Activated CD8-positive, alpha-beta memory T cell treated with anti-CD3 and anti-CD28 coated beads for 4 hours (primary cell): ENCODE measurements at places on chromosomes 3 and 15.

DNA sequence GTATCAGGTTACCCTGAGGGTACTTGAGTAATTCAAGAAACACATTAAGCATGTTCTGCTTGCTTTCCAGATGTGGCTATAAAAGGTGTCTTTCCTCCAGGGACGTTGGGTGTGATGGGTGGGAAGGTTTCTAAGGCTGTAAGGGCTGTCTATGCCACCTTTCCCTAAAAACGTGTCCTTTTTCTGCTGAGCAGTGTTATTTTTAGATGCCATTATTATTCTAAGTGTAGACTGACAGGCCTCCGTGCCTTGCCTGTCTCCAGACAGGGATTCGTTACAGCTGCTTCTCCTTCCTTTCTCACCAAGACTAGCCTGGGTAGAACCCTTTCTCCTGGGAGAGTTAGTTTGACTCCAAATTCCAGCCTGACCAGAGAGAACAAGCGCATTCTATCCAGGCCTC lies 26.8 kb upstream of the RHO start:
- no peak for DNase-seq

GRCh38 chr3:142863010-142863817 lies 25.7 kb downstream of the PCOLCE2 start:
- no peak for DNase-seq

- no peak for DNase-seq
These were observed 3.9 kb downstream of the EPM2AIP1 start for GRCh38 chr3:36989005-36989404.

- no peak for DNase-seq
These were observed 56.1 kb upstream of the PLXNA1 start for GRCh38 chr3:126926684-126927400.

GRCh38 chr3:9690451-9691450 lies 12.9 kb upstream of the CPNE9 start:
- no peak for DNase-seq

GRCh38 chr3:146115619-146116018 lies 45.4 kb downstream of the PLOD2 start:
- DNase-seq = no peak

DNA sequence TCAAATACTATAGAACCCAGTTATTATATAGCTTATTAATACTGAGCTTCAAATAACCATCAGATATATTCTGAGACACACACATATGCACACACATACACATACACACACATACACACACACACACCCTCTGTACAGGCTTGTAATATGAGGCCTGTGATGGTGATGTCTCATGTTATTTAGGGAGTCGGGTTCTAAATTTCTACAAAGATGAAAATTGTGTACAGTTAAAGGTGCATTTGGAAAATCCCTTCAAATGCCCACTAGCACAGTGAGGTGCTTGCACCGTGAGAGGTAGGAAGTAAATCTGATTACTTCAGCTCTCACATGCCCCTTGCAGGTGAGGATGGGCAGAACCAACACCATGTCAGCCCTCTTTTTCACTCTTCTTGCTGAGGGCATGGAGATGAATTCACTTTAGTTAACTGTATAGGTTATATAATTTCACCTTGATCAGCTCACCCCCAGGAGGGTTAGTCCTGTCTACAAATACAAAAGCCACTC lies 294.5 kb upstream of the PROK2 start:
- no peak for DNase-seq

DNA sequence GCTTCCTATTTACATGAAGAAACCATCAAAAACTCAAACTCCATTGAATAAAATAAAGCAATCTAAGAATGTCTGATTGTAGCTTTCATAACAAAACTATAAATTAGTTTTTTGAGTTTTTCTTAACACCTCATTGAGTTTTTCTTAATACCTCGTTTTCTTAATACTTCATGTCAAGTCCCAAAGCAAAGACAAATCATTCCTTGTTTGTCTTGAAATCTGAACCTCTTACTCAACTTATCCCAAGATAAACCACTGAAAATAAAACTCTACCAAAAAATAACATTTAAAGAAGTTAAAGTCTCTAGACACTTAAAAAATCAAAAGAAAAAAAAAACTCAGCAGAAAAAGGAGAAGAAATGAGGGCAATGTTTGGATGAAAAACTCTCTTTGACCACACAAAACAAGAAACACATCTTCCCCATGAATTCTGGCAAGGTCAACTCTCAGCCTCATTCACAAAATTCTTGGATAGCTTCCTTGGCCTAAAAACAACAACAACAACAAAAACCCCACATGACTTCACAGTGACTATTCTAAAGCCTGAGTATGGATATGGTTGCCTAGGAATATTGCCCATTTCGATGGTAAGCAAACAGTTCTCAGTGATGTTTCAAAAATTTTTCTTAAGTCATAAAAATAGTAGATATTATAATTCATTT lies 38.2 kb downstream of the TMCC1 start:
- DNase-seq = no peak

DNA sequence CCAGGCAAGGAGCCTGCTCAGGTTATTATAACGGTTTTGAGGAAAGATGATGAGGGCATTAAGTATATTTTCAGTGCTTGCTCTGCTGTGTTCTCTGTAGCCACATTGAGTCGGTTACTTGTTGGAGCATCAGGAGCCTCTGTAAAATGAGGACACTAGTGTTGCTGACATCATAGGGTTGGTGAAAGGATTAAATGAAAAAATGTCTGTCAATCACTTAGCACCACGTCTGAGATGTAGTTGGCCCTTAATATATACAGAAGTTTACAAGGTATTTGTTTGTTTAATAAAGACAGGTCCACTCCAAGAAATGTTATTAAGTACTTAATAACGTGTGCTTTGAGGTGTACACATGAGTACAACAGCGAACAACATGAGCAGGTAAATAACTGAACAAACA lies 735 bp upstream of the SLC25A26 start:
- DNase-seq = no peak

DNA sequence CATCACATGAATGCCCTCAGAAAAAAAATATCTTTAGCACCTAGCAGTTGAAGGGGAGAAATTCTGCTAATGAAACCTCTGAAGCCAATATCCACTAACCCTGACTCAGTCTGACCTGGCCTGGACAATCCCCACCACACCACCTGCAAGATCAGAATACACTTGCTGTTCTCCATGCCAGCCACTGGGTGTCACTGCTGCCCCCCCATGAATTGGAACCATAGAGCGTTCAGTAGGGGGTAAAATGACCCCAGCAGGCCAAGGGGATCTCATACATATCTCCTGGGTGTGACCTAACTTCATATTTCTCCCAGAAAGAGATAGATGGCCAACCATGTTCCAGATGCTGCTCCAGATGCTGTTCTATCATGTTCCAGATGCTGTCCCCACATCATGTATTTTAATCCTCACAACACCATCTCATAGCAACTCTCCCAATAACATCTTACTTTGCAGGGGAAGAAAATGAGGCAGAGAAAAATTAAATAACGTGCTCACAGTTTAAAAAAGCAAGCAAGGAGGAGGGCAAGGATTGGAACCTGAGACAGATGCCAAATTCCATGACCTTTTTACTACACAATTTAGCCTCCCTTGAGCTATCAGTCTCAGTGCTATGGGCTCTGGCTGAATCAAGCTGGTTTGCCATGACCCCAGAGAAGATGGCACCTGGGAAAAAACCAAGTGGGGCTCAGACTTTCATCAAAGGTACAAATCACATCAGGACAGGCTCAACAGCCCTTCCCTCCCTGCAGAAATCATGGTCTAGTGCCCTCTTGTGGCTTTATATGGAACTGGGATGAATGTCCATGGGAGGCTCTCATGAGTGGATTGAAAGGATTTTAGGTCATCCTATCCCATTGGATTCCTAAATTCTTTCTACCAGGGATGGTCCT lies 12.4 kb downstream of the NTRK3 start:
- no peak for DNase-seq

- no peak for DNase-seq
These were observed 16.7 kb upstream of the LCMT2 start for GRCh38 chr15:43347114-43347513.

- no peak for DNase-seq
These were observed 25.5 kb downstream of the SETD5 start for GRCh38 chr3:9422712-9423424.

DNA sequence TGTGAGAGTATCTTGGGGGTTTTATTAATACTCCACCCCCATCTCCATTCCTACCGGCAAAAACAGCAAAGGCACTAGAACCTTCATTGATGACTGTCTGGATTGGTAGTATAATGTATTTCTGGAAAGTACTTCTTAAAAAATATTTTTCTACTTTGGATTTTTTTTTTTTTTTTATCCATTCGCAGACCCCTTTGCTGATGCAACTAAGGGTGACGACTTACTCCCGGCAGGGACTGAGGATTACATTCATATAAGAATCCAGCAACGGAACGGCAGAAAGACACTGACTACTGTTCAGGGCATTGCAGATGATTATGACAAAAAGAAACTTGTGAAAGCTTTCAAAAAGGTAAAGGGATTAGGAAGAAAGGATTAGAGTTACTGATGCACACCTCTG lies 1.2 kb downstream of the EIF1B start:
- DNase-seq = no peak

GRCh38 chr3:146161663-146162002 lies 649 bp upstream of the PLOD2 start:
- no peak for DNase-seq

DNA sequence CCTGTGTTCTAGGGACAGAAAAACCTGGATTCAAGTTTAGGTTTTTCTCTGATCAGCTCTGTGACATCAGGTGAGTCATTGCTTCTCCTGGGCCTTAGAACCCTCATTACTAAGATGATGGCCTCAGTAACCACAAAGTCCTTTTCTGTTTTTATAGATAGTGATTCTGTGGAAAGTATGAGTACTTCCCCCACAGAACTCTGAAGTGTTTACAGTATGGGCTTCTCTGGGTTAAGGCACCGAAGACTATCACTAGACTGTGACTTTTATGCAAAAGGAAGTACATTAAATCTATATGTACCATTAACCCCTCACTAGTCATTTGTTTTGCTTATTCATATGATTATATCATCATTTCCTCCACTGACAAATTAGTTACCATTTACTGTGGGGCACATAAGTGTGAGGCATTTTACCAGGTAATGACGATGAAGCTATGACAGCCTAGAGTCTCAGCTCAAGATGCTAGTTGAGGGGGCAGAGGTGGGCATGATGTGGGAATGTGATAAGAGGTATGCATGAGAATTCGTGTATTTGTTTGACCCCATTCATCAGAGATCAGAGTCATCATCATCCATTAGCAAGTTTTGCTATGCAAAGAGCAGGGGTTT lies 15.0 kb upstream of the RORA start:
- no peak for DNase-seq

DNA sequence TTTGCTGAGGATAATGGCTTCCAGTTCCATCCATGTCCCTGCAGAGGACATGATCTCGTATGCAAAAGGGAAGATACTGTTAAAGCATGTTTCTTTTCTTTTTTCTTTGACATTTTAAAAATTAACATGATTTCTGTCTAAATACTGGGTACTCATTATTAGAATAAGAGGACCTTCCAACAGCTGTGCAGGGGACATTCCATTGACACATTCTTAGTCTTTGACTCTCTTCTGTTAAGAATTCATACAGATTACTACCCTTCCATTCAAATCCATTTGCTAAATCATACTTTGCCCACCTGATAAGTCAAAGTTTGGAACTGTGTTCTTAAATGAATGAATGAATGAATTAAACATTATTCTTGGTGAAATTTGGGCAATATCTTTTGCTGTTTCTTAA lies 5.1 kb upstream of the CP start:
- no peak for DNase-seq

- DNase-seq = no peak
These were observed 111.6 kb downstream of the AQP9 start for GRCh38 chr15:58249646-58250312.

DNA sequence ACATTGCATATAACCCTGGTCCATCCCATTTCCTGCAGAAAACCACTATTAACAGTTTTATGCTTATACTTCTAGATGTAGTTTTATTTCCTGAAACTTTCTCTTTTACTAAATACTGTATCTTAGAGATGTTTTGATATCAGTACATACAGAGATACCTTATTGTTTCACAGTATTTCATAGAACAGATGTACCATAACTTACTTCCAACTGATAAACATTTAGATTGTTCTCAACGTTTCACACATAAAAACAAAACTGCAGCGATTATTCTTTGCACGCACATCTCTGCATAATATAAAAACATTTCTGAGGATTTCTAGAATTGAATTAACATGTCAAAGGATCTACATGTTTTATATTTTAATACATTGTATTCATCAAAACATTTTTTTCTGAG lies 2.6 kb downstream of the ZNF80 start:
- DNase-seq = no peak

DNA sequence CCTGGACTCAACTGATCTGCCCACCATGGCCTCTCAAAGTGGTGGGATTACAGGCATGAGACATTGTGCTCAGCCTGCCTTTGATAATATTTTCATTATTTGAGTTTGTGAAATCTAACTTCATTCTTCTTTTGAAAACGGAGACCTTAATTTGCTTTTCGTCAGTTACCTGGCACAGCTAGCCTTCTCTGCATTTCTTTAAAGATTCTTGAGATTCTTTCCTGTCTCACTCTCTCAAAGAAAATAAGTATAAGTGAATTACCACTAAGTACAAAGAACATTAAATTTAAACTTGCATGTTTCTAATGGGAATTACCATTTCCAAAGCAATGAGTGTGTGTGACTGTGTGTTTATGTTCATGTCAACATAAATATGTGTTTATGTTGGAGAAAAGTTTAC lies 187.9 kb downstream of the NFKBIZ start:
- DNase-seq = no peak

DNA sequence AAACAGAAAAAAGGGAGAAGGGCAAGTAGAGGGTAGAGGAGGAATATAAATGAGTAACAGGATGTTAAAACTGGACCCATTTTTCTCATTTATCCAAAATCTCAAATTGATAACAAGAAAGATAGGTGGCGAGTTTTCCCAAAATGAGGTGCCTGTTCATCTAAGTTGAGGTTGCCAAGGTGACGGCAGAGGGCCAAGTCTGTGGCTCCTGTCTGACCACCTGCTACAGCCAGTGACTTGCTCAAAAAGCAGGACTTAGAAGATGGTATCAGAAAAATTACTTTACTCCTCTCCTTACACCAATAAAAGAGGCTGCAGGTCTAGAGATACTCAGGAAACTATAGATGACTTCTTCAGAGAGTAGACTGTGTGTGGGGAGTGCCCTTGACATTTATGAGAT lies 137.6 kb upstream of the ZNF385D start:
- DNase-seq = no peak

DNA sequence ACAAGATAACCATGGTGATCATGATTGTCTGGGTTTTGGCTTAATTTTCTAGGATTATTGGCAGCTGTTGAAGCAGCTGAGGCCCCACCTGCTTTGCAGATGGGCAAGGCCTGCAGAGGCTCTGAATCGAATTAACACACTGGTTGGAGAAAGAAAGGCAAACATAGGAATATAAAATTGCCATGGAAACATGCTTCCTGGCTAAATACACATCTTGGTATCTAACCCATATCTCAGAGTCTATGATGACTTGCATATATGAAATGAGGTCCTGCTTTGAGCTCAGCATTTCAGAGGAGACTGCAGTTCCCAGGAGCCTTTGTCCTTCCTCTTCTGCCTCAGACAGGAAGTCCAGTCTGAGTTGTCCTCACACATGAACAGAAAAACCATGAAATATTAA lies 24.3 kb upstream of the SV2B start:
- DNase-seq = no peak
